ENCODE measurements at places on chromosomes 7 and 10.

DNA sequence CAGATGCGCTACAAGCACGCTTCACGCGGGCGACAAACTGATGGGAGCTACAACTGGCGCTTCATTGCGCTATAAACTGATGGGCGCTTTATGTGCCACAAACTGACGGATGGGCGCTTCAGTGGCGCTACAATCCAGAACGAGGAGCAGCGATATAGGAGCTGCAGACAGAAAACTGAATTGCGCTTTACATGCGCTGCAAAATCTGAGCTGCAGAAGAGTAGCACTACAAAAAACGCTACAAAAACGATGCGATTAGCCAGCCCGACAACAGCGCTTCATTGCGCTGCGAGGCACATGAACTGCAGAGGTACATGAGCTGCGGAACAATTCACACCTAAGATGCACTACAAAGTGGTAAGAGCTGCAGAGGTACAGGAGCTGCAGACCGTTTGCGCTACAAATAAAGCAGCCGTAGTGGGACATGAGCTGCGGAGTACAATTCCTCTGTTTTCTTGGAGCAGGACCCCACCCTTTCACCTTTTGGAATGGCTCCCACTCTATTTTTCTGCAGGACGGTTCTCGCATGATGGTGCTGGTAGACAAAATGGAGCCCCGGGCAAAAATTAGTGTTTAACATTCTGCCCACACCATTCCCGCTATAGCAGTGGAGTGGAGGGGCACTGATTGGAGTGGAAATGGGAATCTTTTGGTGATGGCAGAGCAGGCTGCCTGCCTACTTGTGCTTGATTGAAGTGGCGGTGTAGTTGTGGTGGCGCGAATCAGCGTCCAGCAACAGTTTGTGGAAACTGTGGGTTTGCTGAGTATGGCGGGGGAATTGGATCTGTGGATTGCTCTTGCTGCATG is 1.2 kb upstream of the SGCE start:
- DNase-seq: peak; percentile 41

GRCh38 chr10:13233358-13233757 is 816 bp downstream of the UCMA start:
- DNase-seq: no peak

DNA sequence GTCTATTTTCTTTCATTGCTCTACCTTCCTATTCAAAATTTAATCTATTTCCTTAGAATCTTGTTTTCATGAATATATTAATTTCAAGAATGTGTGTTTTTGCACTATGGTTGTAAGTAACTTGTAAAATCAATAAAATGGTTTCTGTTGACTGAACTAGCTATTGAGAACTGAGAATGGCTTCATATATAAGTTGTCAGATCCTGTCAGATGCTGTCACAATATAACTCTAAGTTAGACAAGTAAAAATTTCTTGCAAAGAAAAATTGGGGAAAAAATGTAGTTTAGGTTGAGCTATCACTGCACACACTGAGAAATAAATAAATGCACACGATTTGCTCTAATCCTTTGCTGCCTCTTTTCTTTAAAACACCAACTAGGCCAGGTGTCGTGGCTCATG is 89.8 kb downstream of the RAB11FIP2 start:
- no peak for DNase-seq

GRCh38 chr7:19852192-19852591 is 78.8 kb upstream of the TMEM196 start:
- DNase-seq: no peak

DNA sequence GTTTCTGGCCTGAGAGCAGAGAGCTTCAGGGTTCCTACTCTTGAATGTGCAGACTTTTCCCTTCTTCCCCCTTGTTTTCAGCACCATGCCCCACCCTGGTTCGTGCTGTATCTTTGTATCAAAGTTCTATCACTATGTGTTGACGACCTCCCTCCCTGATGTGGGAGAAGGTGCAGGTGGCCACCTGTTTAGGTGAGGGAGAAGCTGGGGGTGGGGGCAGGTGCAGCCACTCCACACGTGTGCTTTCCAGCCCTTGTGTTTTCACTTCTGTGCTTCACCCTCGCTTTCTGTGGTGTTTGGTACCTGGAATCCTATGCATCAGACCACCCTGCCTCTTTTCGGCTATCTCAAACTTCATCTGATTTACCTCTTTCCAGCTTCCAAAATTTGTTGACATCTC is 19.6 kb upstream of the SUV39H2 start:
- DNase-seq: no peak

- no peak for DNase-seq
These were observed 195.9 kb upstream of the ADARB2 start for GRCh38 chr10:1933215-1933614.

- no peak for DNase-seq
These were observed 3.6 kb upstream of the NOC3L start for GRCh38 chr10:94366382-94366781.

DNA sequence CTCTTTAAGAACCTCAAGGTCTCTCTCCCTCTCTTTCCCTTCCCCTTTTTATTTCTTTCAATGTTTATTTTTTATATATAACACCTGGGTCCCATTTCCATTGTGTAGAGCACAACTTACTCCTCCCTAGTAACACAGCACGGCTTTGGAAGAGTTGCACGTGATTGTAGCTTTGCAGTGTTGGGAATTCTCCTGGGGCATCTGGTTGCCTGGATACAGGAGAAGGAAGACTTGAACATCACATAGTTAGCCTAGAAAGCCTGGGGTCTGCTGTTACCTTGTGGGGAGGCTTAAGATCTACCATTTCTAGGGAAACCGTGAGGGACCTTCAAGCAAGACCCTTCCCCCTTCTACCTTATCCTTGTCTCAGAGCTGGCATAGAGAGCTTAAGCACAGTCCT is 41.1 kb upstream of the NFKB2 start:
- no peak for DNase-seq

DNA sequence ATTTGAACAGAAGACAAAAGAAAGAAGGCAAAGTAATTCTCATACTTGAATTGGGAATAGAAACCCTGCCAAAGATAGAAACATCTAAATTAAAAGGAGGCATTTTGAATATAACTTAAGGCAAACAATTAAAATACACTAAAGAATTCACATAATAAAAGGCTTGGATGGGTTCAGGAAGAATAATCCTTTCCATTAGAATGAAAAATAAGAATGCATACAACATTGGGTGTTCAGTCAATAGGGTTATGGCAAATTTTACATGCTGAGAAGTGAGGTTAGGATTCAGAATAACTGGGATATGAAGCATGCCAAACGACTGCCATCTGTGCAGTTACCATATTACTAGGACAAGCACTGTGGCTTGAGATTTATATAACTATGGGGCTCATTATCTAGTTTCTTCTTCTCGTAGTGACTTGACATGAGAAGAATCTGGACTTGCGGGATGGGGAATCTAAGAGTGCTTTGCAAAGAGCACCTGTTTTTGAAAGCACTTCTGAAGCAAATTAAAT is 326.5 kb downstream of the THSD7A start:
- DNase-seq: no peak

- DNase-seq: no peak
These were observed 122.6 kb upstream of the ASAH2 start for GRCh38 chr10:50373821-50374501.

GRCh38 chr7:75038508-75038907 is 35.1 kb downstream of the RCC1L start:
- DNase-seq: no peak

- no peak for DNase-seq
These were observed 59.2 kb downstream of the OGDH start for GRCh38 chr7:44665531-44666213.

GRCh38 chr10:16995867-16996529 is 133.6 kb downstream of the CUBN start:
- no peak for DNase-seq

DNA sequence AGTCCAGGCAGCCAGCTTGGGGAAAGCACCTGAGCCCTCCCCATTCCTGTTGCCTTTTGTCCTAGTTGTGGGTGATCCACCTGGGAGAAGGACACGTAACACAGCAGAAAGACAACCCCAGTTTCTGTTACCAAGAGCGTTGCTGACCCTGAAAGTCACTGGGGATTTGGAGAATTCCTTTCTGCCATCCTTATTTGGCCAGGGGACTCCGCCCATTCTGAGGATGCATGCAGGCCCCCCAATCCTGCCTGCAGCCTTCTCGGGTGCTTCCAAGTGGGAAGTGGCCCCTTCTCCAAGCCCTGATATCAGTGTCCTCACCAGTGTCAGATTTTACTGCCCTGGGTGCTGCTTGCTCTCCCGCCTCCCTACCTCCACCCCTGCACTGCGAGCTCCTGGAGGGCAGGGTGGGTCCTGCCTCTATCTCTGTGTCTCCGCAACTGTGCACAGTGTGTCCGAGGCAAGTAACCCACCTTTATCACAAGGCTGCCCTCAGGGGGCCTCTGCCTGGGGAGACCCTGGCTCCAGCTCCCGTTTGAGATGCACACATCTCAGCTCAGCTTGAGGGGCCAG is 9.2 kb upstream of the ADCY1 start:
- no peak for DNase-seq

- DNase-seq: no peak
These were observed 27.8 kb upstream of the C10orf120 start for GRCh38 chr10:122727426-122727825.

- DNase-seq: no peak
These were observed 61.7 kb downstream of the ICA1 start for GRCh38 chr7:8200316-8200715.
